Stimulated activated CD4-positive, alpha-beta T cell treated with anti-CD3 and anti-CD28 coated beads, Interleukin-2, amount 100 ng/mL, for 24 hours (primary cell): ENCODE measurements at places on chromosomes 5 and 9.

GRCh38 chr5:150176745-150177477, 10.3 kb downstream of the CDX1 start:
- DNase-seq: no peak

GRCh38 chr5:137078171-137078665, 420.9 kb downstream of the SPOCK1 start:
- no peak for DNase-seq

DNA sequence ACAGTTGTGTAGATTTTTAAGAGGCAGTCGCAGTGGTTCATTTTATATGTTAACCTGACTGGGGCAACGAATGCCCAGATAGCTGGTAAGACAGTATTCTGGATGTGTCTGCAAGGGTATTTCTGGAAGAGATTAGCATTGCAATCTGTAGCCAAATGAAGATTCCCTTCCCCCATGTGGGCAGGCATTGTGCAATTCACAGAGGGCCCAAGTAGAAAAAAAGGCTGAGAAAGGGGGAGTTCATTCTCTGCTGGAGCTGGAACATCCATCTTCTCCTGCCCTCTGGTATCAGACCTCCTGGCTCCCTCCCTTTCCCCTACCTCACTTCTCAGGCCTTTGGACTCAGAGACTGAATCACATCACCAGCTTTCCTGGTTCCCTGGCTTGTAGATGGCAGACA, 70.6 kb downstream of the TENT4A start:
- no peak for DNase-seq

- no peak for DNase-seq
These were observed 172.4 kb downstream of the SEMA6A start for GRCh38 chr5:116402235-116402634.

DNA sequence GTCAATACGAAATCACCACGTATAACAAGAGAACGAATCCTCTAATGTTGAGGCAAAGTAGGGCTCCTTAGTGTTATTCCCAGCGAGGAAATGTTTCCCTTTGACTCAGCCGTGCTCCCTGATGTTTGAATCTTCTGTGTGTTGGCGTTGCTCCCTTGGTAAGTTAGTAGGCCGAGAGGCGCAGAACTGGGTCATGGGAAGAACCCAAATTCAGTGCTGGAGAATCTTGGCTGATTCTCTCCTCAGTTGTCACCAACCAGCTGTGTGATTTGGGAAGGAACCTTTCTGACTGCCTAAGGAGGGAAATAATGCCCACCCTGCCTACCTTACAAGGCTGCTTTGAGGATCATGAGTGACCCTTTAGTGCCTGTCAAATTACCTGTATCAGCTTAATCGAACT, 22.5 kb downstream of the PRKACG start:
- no peak for DNase-seq

DNA sequence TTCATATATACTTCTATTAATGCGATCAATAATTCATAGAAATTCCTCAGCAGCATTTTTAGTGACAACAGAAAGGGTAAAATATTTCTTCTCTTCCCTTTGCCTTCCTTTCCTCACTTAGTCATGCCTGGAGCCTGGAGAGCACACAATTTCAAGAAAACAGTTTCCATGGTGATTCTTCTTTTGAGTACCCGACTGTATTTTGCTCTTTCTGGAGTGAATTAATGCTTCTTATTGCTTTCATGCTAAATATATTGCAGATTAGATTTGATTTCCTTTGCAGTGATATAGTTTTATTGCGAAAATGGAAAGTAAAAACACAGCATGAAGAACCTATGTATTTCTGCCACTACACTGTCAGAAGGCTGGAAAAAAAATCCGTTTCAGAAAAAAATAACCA, 153.5 kb downstream of the PPP2R2B start:
- DNase-seq: no peak

DNA sequence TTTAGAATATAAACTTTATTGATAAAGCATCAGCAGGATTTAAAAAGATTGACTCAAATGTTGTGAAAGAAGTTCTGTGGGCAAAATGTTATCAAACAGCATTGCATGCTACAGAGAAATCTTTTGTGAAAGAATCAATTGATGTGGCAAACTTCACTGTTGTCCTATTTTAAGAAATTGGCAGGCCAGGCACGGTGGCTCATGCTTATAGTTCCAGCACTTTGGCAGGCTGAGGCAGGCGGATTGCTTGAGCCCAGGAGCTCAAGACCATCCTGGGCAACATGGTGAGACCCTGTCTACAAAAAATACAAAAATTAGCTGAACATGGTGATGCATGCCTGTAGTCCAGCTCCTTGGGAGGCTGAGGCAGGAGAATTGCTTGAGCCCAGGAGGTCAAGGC, 17.4 kb downstream of the ZBTB43 start:
- no peak for DNase-seq

GRCh38 chr5:127580731-127581130, 63.3 kb downstream of the PRRC1 start:
- DNase-seq: no peak

DNA sequence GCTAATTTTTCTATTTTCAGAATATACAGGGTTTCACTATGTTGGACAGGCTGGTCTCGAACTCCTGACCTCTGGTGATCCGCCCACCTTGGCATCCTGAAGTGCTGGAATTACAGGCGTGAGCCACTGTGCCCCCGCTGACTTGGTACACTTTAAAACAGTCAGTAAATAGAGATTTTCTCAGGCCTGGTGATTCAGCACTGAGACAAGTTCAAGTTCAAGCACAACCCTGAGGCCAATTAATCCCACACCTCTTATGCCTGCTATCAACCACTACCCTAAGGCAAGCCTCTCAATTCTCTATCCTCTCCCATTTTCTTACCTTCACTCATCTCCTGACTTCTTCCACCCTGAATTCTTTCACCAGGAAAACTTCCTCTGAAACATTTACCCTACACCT, 18.9 kb downstream of the MUSK start:
- DNase-seq: no peak

DNA sequence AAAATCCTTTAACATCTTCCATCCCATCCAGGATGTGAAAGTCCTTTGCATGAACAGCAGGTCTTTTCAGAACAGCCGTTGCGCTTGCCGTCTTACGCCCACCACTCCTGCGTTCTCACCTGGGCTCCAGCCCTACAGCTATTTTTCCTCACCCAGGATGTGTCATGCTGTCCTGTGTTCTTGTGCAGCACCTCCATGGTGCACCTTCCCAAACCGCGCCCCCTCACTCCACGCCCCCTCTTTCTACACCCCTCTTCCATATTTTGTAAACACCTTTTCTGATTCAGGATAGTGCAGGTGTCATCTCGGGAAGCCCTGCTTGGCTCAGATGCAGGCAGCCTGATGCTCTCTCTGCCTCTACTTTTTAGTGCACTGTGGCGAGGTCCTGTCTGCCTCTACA, 18.4 kb downstream of the CAMK4 start:
- DNase-seq: no peak

GRCh38 chr9:3238236-3238635, 287.6 kb downstream of the RFX3 start:
- DNase-seq: no peak

GRCh38 chr9:107547772-107548297, 58.3 kb upstream of the KLF4 start:
- no peak for DNase-seq

- no peak for DNase-seq
These were observed 9.9 kb upstream of the ALDOB start for GRCh38 chr9:101445353-101446029.

DNA sequence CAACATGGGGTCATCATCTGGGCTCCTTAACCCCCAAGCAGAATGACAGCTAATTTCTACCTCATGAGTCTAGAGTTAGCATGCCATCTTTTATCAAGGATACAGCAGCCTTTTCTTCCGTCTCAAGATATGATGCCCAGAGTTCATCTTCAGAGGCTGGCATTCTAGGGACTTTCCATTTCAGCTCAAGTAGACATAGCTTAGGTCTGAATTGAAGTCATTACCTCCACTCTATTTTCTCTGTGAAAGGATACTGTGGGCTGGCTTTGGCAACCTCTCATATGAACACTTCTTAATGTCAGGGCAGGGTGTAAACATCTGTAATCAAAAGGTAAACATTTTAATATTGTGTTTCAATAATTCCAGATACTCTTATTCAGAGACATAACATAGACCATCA, 535.7 kb downstream of the MAT2B start:
- no peak for DNase-seq

- no peak for DNase-seq
These were observed 110.4 kb upstream of the FAM174A start for GRCh38 chr5:100424787-100425186.

GRCh38 chr9:27181381-27181780, 72.4 kb downstream of the TEK start:
- no peak for DNase-seq

GRCh38 chr9:30349526-30350513, 2034.6 kb upstream of the ACO1 start:
- no peak for DNase-seq

GRCh38 chr9:86369810-86370209, 15.6 kb upstream of the TUT7 start:
- DNase-seq: no peak

GRCh38 chr5:118441034-118441433, 547.3 kb downstream of the DTWD2 start:
- no peak for DNase-seq

DNA sequence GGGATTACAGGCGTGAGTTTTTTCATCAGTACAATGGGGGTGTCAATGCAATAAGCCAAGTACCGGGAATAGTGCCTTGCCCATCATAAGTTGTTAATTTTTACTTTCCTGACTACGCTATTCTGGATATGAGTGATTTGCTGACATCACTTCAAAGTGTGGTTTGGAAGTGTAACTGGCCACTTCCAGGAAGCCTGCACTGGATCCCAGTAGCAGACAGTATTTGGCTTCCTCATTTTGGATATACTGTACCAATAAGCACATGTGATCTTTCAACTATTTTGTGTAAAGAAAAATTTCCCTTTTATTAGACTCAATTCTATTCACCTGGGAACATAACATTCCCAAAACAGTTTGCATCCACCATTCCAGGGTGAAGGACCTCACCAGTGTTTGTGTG, 417.7 kb upstream of the KLF4 start:
- no peak for DNase-seq

GRCh38 chr9:133439337-133439736, 17.2 kb downstream of the ADAMTS13 start:
- DNase-seq: no peak

DNA sequence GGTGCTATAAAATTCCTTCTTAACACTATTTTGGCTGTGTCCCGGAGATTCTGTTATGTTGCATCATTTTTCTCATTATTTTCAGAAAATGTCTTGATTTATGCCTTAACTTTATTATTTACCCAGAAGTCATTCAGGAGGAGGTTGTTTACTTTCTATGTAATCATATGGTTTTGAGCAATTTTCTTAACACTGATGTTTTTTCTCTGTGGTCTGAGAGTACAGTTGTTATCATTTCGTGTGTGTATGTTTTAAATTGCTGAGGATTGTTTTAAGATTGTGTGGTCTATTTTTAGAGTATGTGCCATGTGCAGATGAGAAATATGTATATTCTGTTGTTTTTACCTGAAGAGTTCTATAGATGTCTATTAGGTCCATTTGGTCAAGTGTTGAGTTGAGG, 498.1 kb upstream of the ZNF608 start:
- no peak for DNase-seq

DNA sequence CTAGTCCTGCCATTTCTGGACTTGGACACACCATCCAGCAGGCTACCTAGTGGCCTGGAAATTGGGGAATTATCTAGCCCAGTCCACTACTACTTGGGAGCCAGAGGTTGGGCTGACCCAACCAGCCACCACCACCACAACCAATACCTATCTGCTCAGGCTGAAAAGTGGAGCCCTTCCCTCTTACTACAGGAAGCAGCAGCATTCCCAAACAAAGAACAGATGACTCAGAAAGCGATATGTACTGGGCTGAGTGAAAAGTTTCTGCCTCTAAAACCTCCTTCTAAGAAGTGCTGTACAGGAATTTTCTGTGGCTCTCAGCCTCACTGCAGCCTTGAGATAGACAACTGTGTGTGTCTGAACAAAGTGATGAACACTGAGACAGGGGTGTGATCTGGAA, 279.4 kb downstream of the CDH10 start:
- DNase-seq: no peak

DNA sequence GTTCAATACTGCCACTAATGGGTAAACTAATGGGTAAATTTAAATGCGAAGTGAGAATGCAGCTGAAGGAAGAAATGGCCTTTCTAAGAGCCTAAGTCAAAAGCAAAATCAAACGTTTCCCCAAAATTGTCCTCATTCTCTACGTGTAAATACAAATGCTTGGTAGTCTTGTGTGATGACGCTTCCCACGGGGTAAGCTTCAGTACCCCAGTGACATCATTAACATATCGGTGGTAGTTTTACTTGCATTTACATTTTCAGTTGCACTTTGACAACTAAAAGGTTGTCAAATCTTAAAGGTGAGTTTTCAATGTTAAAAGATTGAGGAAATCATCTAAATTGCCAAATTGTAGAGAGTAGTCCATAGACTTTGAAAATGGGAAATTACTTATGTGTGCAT, 550.7 kb upstream of the CCNG1 start:
- no peak for DNase-seq

DNA sequence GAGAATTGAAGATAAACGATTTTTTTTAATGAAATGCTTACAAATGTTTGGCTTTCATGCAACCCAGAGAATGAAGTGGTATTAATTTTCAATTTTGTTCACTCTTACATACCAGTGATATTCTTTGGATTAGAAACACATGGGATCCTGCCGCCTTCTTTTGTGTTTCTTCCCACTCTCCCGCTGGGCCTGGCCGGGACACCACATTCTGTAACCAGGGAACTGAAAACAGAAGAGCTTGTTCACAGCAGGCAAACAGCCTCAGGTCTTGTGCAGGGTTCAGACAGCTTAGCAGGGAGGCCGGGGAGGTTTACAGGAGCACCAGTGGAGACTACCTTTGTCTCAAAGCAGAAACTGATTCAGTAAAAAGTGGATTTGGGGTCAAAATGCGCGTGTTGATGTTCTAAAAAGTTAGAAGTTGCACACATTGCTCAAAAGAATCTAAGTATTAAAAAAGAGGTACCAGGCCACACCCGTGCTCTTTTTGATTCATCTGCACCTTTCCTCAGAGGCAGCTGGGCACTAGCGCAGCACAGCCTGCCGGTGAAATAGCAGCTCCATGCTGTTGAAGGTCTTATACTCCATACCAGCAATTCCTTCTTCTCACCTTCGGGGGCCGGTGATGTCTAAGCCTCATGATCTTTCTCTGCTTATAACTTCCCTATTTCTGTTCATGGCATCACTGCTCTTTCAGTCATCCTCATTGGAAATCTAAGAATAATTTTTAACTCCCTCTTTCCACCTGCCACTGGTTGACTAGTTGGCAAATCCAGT, 67.1 kb downstream of the GRAMD2B start:
- DNase-seq: no peak

GRCh38 chr9:126533926-126534310, 79.8 kb upstream of the LMX1B start:
- no peak for DNase-seq

GRCh38 chr5:159240301-159240870, 22.7 kb upstream of the UBLCP1 start:
- DNase-seq: peak; percentile 17

- DNase-seq: no peak
These were observed 1253.6 kb downstream of the EFNA5 start for GRCh38 chr5:106417163-106417562.

GRCh38 chr5:39178861-39179260, 40.5 kb downstream of the FYB1 start:
- no peak for DNase-seq
